ENCODE measurements at places on chromosomes 3 and 15.

- no peak for DNase-seq
These were observed 120.7 kb upstream of the WNT5A start for GRCh38 chr3:55607844-55608243.

DNA sequence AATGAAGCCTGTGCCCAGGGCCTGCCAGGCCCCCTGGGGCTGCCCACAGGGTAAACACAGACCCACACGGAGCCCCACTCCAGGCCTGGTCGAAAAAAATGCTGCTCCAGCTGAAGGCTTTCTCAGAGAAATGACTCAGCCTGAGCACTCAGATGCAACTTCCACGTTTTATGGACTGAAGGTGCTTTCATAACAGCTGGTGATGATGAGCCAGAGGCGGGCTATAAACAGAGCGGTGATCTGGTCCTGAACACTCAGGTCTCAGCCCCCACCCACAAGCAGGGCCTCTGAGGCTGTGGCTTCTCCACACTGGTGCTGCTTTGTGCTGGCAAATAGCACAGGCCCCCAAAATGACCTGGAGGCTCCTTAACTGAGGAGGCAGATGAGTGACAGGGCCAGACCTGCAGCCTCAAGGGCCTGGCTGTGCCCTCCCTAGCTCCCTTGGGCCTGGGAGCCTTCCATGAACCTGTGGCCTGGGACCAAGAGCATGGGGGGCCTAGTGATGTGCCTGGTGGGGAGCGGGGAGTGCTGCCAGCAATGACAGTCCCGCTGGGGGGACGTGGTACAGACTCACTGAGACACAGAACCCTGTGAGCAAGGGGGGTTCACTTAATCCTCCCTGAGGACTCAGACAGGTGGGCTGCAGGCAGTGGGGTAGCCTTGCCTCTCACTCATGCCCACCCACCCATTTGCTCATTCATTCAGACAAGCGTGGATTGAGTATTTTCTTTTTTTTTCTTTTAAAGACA is 23.0 kb upstream of the FURIN start:
- DNase-seq: no peak

- no peak for DNase-seq
These were observed 229.5 kb downstream of the CHL1 start for GRCh38 chr3:426072-426471.

GRCh38 chr3:101038393-101038792 is 45.2 kb upstream of the ABI3BP start:
- DNase-seq: no peak

- DNase-seq: no peak
These were observed 21.2 kb upstream of the BSN start for GRCh38 chr3:49533031-49533430.

DNA sequence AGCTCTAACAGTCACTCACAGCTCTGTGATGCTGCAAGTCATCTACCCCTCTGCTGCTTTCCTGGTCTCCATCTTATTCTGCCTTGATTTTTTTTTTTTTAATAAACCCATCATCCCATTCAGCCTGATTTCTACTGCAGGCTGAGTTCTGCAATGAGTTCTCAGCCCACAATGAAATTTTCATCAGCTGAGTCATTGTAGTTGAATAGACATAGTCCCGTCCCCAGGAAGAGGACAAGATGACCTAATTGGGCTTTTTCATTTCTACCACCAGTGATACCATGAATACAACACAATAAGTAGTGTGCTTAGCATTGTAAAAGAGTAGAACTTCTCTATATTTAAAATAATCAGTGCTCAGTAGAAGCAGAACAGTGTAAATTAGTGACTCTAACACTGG is 59.3 kb downstream of the C3orf85 start:
- no peak for DNase-seq

- DNase-seq: no peak
These were observed 669.9 kb downstream of the OTOL1 start for GRCh38 chr3:162166543-162166942.

DNA sequence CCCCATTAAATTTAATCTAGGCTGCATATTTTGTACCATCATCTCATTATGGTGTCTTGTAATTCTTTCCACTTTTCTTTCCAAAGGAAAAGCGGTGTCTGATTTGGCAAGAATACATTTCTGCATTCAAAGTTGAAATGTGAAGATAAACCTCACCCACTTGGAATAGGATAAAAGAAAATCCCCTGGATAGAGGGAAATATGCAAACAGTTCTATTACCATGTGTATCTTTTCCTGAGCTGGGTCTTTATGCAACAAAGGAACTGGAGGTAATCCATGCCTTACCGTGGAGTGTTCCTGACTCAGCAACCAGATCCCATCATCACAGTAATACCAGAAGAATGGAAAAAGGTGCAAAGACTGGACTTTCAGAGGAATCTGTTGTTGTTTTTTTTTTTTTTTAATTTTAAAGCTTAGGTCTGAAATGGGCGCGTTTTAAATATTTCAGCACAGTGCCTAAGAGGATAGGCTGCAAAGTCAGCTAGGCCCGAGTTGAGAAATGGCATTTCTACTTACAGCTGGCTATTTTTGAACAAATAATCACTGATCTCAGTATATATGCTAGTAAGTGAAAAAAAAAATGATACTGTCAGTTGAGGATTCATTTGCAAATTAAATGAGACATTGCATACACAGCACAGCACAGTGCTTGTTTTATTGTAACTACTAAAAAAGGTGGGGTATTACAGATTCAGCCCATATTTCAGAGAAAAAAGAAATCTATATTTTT is 55.5 kb upstream of the ADAMTS9 start:
- DNase-seq: no peak

GRCh38 chr3:3998140-3998922 is 199.1 kb downstream of the LRRN1 start:
- DNase-seq: no peak

DNA sequence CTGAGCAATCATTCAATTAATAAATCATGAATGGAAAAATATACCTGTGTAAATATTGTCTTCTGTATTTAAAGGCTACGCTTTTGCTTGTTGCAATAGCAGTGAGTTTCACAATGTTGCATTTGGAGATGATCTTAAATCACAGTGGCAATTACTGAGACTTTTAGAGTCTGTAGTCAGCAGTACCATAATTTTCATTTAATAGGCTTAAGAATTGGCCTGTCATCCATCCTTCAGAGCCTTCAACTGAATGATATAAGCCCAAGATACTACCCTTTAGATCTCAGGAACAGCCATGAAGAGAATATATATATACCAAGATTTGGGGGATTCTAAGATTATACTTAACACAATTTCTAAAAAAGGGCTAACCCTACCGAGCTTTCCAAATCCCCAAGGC is 458.1 kb downstream of the GBE1 start:
- DNase-seq: no peak
